ENCODE measurements at places on chromosomes 6 and 20. TPM values are rescaled to one million over a fixed set of nuclear protein-coding genes. Genes with fewer than 3 reads are reported as not detected.

DNA sequence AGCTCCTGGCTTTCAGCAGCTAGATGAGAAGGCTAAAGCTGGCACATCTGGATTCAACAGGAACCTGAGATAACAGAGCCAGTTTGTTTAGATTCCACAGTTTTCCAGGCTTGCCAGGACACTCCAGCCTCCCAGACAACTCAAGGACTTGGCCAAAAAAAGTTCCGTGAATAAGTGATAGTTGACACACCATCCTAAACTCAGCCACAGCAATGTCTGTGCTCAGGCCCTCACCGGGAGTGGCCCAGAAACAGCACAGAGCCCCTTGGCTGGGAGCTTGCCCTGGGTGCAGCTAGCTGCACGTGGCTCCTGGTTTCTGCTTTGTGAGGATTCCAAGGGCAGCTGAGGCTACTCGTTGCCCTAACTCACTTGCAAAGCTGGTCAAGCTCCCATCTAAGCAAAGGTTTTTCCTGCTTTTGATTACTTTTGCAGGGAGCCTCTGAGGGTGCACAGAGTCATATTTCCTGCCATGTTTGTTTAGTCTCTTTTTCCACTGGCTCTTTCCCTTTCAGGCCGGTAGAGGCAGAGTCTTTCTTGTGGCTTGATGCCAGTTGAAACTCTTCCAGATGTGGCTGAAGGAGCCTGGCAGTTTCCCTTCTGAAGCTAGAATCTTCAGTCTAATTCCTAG, 118.3 kb upstream of the ECI2 start:
- peak; percentile 86 for DNase-seq

DNA sequence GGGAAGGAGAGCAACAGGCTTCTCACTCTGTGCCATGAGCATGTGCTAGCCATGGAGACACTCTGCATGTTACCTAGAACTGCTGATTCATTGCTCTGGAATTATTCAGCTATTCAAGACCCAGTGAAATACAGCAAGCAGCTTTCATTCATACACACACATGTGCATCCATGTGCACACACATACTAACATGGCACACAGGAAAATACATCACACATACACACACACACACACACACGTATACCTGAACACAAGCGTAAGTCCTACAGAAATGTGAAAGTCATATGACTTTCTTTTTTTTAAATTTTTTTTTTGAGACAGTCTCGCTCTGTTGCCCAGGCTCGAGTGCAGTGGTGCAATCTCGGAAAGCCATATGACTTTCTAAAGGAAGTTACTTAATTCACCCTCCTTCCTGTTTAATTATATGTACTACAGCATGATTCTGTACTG, 108.2 kb upstream of the NFATC2 start:
- DNase-seq: no peak

GRCh38 chr6:107439406-107439805, 20.0 kb downstream of the PDSS2 start:
- DNase-seq: no peak

DNA sequence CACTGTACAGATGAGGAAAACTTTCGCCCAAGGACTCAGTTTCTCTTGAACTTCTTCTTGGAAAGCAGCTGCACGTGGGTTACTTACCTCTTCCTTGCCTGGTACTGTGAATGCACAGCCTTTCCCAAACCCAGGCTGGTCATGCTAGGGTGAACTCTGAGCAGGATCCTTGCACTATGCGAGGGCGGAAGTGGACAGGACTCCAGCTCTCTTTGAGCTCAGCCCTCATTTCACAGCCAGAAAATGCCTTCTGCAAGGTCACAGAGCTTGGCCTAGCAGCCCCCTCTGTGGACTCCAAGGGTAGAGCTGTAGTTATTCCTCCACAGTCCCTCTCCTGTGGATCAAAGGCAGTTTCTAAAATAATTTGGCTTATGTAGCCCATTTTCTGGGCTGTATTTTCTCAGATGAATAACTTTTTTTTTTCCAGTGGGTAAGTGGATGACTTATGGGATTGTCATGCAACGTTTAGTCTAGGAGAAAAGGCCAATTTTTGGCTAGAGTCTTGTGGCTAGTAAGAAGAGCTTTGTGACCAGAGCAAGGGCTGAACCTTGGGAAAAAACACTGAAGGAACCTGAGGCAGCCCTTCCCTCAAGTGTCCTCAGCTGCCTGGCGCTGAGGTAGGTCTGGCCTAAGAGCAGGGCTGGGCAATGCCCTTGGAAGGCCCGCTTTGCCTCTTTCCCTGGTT, 172.7 kb downstream of the SCP2D1 start:
- no peak for DNase-seq

- no peak for DNase-seq
Observed at GRCh38 chr6:71459162-71459561, 170.6 kb downstream of the OGFRL1 start.

VSX1 gene
- total RNA-seq: not detected

TSPO2 gene
- total RNA-seq: not detected

GRCh38 chr6:167733740-167734661, 92.7 kb upstream of the AFDN start:
- DNase-seq: no peak

FBXO30 gene
- 5.9 TPM for total RNA-seq

- DNase-seq: no peak
Observed at GRCh38 chr6:16305246-16305725, 66.9 kb downstream of the GMPR start.

HSPA1A gene
- 167 TPM for total RNA-seq

LY6G6D gene
- total RNA-seq: not detected

DNA sequence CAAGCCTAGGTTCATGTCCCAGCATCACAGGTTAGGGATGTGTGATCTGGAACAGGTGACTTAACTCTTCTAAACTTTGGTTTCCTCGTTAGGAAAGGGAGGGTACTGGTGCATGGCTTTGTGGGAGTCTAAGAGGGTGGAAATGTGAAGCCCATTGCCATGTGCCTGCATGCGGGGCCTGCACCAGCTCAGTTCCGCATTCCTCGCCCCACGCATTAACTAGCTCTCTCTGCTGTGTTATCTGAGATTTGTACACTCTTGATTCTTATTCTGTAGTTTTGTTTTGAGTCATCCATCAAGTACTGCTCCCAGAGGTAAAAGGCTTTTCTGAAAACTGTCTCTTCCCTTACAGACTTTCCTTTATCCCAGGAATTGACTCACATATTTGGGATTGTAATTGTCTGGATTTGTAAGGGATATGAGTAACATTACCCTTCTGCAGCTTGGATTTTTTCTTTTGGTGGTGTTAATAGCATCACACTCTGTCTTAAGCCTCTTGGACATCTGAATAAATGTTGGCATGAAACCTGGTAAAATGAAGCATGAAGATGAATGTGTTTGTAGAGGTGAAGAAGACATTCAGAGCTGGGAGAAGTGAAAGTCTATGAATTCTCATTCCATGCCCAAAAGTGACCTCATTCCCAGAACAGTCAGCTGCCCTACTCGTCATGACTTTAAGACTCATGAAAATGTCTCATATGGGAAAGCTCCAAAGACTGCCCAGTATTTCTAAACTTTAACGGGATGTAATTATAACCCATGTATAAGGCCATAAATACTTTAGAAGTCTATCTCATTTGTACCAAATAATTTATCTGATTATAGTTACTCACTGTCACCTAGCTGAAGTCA, 357.3 kb downstream of the FOXA2 start:
- DNase-seq: no peak

- DNase-seq: no peak
Observed at GRCh38 chr20:58811334-58811733, 39.4 kb downstream of the GNAS-AS1 start.

- DNase-seq: no peak
Observed at GRCh38 chr6:88386167-88386566, 220.0 kb upstream of the CNR1 start.

CD24 gene
- total RNA-seq: 166 TPM

Data from cardiac muscle cell (in vitro differentiated cells and primary cell).